ENCODE measurements at places on chromosomes 11 and 22.

GRCh38 chr22:46111645-46112306 lies 38.5 kb upstream of the PPARA start:
- DNase-seq = no peak

GRCh38 chr11:95795627-95796295 lies 5.5 kb downstream of the CEP57 start:
- no peak for DNase-seq

GRCh38 chr11:115390441-115390840 lies 113.8 kb downstream of the CADM1 start:
- no peak for DNase-seq

GRCh38 chr11:130114726-130115125 lies 44.9 kb upstream of the ST14 start:
- no peak for DNase-seq

DNA sequence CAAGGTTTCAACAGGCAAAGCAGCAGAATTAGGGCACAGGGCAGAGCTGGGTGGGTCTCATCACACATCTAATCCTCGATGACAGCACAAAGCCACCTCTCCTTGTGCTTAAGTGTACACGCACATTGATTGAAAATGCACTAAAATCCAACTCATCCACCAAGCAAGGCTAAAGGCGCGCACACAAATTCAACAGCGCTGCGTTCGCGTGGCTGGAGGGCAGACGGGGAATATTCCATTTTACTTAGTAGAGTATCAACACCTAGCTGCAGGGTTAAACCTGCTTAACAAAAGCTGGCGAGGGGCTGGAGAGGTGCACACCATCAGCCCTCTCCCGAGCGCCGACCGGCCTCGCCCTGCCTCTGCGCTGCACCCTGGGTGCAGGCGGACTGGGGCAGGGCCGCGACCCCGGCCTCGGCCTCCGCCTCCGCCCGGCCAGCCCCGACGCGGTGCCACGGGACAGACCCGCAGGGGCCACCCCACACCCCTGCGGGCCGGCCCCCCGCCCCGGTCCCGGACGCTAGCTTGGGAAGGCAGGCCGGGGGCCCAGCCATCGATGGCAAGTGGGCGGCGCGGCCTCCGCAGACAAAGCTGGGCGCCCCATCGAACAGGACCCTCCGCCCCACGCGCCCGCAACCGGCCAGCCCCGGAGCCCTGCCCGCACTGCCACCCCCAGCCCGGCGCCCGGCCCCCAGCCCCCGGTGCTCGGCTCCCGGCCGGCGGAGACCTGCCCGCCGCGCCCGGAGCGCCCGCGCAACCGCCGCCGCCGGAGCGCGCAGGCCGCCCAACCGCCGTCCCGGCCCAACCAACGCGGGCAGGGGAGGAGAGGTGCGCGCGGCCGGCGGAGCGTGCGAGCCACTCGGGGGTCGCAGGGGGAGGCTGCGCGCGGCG lies 929 bp downstream of the PRDM10 start:
- DNase-seq = no peak

Measured in stimulated activated CD8-positive, alpha-beta memory T cell treated with anti-CD3 and anti-CD28 coated beads, Interleukin-7, amount 100 ng/mL, for 1 hour (primary cell).